ENCODE measurements at places on chromosomes 12 and 14.

DNA sequence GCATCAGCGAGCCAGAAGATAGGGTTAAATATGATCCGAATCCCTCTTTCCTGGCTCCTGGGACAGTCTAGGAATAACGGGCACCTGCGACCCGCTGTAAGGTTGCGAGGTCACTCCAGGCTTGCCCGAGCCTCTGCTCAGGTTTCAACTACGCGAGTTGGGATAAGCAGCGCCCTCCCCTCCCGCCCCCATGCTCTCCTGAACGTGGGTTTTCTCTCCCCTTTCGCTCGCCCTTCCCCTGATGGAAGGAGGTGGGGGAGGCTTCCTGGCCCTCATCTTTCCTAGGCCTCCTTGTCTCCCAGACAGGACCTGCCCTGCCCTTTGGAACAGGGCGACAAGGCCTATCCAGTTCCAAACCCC lies 753 bp upstream of the ATP5MC2 start:
- no peak for DNase-seq

- no peak for DNase-seq
Observed at GRCh38 chr14:105412771-105413543, 6.7 kb upstream of the MTA1 start.

GRCh38 chr12:97474161-97474560 lies 11.6 kb downstream of the RMST start:
- DNase-seq: no peak

GRCh38 chr14:76212242-76212641 lies 60.5 kb downstream of the GPATCH2L start:
- no peak for DNase-seq

DNA sequence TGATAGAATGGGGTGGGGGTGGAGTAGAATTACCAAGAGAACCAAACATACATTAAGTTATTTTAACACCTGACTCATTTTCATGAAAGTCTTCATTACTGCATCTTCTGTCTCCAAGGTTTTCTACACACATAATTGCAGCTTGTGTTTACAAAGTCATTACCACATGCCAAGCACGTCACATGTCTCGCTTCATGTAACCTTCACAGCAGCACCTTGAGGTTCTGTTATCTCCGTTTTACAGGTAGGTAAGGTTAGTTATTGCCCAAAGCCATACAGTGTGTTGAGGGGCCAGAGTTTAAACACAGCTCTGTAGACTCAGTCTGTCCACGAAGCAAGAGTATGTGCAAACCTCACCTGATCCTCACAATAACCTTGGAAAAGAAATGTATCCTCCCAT lies 64.3 kb upstream of the RBM19 start:
- no peak for DNase-seq

- DNase-seq: no peak
Observed at GRCh38 chr12:132109741-132110140, 34.4 kb downstream of the DDX51 start.

GRCh38 chr12:81114226-81114625 lies 36.3 kb downstream of the ACSS3 start:
- no peak for DNase-seq

DNA sequence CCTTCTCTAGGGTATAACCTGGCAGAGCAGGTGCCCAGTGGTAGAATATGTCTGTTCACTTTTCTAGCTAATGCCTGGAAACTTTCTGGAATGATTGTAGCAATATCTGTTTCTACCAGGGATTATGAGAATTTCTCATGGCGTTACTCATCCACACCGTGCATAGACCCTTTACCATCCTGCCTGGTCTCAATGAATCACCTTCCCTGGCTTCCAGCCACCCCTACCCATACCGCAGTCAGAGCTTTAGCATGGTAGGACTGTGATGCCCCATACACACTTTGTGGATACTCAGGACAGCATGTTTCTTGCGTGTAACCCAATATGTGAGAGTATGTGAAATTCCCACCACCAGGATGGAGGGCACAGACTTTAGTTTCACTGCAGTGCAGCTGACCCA lies 45.4 kb downstream of the TUNAR start:
- DNase-seq: no peak

DNA sequence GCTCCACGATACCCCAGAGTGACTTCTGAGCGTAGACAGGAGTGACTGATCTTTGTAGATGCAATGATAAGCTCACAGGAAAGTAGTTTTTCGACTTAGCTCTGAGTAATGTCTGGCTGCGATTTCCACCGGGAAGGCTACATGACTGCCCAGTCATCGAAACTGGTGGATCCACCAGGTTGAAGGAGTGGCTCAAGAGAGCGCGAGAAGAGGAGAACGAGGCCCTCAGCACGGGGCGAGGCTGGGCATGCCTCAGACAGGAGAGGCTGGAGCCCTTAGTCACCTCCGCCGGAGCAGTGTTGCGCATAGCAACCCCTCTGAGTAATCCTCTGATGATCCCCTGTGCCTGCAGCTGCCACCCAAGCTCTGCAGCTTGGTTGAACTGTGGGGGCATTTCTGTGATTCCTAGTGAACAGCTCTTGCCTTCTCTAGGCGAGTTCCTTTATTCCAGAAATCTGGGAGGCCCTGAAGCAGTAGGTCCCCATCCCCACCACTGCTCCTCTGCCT lies 25.6 kb downstream of the ELK3 start:
- no peak for DNase-seq

- DNase-seq: no peak
Observed at GRCh38 chr12:116426391-116427136, 132.6 kb upstream of the MAP1LC3B2 start.

- DNase-seq: no peak
Observed at GRCh38 chr12:121927813-121928212, 9.4 kb downstream of the CFAP251 start.

DNA sequence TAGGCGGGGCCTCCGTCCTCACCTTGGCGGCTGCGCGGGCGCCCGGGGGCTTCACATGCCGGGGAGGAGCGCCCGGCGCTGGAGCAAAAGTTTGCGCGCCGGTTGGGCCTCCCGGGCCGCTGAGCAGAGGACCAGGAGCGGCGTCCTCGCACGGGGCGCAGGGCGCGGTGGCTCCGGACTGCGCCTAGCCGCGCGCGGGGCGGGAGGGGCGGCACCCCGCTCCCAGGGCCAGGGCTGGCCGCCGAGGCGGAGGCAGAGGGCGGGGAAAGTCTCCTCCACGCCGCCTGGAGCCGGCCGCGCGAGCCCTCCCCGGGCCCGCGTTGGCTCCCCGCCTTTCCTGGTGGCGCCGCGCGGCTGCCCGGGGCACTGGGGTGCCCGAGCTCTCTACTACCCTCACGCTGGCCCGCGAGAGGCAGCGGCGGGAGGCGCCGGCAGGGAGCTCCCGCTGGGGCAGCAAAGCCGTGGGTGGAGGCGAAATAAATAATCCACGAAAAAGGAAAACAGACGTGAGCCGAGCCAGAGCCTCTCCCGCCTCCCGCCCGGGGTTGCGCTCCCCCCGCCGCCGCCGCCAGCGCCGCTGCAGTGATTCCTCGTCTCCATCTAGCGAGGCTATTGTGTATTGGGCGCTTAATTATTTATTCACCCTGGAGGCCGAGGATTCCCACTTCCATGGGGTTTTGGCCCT lies 400 bp upstream of the PRIMA1 start:
- no peak for DNase-seq

DNA sequence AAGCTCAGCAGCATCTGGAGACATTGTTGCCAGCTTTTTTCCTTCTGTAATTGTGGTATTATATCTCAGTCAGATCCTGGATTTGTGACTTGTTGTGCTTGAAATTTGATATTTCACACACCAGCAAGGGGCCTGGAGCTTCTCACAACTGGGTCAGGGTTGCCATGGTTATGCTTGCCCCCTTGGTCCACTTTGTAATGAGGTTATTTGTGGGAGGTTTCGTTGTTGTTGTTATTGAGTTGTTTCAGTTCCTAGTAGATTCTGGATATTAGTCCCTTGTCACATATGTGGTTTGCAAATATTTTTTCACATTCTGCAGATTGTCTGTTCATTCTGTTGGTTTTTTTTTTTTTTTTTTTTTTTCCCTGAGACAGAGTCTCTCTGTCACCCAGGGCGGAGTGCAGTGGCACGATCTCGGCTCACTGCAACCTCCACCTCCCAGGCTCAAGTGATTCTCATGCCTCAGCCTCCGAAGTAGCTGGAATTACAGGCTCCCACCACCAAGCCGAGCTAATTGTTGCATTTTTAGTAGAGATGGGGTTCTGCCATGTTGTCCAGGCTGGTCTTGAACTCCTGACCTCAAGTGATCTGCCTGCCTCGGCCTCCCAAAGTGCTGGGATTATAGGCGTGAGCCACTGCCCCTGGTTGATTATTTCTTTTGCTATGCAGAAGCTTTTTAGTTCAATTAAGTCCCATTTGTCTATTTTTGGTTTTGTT lies 80.6 kb upstream of the ETV6 start:
- DNase-seq: no peak

GRCh38 chr14:94394581-94395207 lies 6.3 kb upstream of the SERPINA1 start:
- no peak for DNase-seq

- DNase-seq: no peak
Observed at GRCh38 chr12:118398940-118399339, 22.6 kb downstream of the SUDS3 start.
